CD4-positive, alpha-beta T cell treated with Interleukin-15 for 4 hours (primary cell): ENCODE measurements at places on chromosomes 2 and 18.

- no peak for DNase-seq
Observed at GRCh38 chr2:201004370-201004769, 40.9 kb upstream of the ORC2 start.

- DNase-seq, result no peak
Observed at GRCh38 chr2:190841707-190842505, 38.7 kb upstream of the GLS start.

DNA sequence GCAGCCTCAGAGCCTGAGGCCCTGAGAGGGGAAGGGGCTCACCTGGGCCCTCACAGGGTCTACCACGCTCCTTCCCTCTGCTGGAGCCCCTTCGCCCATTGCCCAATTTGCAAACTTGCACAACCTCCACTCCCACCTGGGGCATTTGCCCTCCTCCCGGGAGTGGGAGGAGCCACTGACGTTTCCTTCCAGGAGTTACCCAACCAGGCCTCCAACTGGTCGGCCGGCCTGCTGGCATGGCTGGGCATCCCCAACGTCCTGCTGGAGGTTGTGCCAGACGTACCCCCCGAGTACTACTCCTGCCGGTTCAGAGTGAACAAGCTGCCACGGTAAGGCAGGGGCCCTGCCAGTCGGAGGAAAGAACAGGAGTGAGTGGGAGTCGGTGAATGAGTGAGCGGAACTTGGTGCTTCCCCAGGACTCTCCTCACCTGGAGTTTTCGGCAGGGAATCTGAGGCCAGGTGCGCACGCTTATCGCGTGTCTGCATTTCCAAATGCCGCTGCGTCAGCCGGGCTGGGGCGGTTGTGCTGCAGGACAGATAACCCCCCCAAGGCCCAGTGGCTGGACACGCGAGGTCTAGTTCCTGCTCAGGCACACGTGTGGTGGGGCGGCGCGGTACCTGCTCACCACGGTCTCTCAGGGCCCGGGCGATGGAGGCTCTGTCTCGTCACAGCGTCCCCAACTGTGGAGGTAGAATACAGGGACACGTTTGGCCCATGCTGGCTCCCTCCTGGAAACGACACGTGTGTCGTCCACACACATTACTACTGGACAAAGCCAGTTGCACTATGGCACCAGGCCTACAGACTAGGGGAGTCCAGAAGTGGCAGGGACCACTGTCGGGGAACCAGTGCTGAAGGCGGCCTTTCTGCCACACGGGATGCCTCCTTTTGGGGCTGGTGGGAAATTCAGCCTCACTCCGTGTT is 11.7 kb downstream of the ANO7 start:
- no peak for DNase-seq

DNA sequence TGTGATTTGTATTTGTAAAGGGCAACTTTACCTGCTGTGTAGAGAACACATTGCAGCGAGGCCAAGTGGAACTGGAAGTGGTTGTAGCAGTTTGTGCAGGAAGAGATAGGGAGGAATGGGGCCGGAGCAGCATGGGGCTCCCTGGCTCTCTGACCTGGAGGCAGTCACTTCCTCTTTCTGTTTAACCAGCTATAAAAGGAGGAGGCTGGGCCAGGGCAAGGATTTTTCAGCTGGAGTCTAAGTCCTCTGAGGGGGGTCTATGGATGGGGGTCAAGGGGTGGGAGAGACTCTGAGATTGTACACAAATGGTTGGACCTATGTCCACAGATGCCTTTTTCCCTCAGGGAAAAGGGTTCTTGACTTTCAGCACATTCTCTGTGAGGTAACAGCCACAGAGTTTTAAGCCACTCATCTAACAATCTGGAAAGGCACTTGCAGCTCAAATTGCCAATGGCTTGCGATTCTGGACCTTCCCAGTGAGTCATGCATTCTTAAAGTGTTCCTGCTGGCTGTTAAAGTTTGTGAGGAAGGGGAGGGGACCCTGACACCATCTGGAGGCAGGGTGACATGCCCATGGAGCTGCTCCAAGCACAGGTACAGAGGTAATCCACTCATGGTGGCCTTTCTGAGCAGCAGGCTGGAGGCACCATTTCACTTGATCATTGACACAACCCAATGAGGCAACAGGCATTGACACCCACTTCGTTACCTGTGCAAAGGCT is 347.0 kb downstream of the CYRIA start:
- DNase-seq, result no peak

DNA sequence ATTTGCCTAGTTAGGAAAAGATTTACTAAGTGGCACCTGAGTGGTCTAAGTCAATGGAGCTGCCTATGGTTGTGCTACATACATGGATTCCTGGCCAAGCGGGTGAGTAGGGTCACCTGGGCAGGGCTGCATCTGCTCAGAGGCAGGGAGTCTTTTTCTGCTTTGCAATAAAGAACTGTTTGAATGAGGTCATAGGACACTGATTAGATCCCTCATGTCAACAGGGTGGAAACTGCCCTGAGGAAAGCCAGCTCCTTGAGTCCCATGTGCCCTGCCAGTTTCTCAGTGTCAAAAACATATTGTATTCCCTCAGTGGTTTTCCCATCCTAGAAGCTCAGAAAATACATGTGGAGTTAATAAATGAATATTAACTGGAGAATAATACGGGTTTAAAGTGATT is 4.6 kb downstream of the LAMA3 start:
- DNase-seq, result no peak

- no peak for DNase-seq
Observed at GRCh38 chr2:36147670-36148390, 207.7 kb upstream of the CRIM1 start.

- no peak for DNase-seq
Observed at GRCh38 chr2:189253836-189254235, 74.3 kb upstream of the COL5A2 start.

- no peak for DNase-seq
Observed at GRCh38 chr18:55101458-55101824, 142.2 kb upstream of the CCDC68 start.

GRCh38 chr2:167890739-167891138 is 356.7 kb downstream of the STK39 start:
- no peak for DNase-seq

DNA sequence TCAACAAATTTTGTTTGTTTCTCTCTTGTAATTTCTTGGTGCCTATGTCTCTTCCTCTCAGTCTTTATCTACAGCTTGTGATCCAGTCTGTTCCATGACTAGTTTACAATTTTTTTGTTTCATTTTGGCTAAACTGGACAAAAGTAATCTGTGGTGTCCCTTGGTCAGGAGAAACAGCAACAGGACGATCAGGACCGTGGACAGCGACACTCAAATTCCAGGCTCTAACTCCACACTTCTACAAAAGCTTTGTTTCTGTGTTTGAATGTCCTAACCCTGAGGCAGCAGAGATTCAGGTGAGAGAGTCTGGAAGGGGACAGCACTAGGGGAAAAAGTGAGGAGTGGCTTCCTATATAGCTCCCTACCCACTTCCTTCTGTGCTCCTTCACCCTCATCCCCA is 593.3 kb upstream of the FANCL start:
- no peak for DNase-seq

- DNase-seq, result no peak
Observed at GRCh38 chr2:158273791-158274190, 172.1 kb downstream of the UPP2 start.

- peak; percentile 84 for DNase-seq
Observed at GRCh38 chr2:27703638-27704341, 40.1 kb downstream of the SLC4A1AP start.
